ENCODE measurements at places on chromosomes 7 and 10. TPM values are rescaled to one million over a fixed set of nuclear protein-coding genes. Genes with fewer than 3 reads are reported as not detected.

GRCh38 chr7:5687936-5688630, 93.4 kb downstream of the RNF216 start:
- DNase-seq: no peak

GRCh38 chr7:37916673-37917660, at the start of gene SFRP4:
SFRP4 (minus strand) TSS chr7:37916817; CDS start chr7:37916537, 280 bp downstream.
- peak; percentile 52 for DNase-seq

- DNase-seq: no peak
Observed at GRCh38 chr10:6973899-6974298, 393.8 kb upstream of the PRKCQ start.

DNA sequence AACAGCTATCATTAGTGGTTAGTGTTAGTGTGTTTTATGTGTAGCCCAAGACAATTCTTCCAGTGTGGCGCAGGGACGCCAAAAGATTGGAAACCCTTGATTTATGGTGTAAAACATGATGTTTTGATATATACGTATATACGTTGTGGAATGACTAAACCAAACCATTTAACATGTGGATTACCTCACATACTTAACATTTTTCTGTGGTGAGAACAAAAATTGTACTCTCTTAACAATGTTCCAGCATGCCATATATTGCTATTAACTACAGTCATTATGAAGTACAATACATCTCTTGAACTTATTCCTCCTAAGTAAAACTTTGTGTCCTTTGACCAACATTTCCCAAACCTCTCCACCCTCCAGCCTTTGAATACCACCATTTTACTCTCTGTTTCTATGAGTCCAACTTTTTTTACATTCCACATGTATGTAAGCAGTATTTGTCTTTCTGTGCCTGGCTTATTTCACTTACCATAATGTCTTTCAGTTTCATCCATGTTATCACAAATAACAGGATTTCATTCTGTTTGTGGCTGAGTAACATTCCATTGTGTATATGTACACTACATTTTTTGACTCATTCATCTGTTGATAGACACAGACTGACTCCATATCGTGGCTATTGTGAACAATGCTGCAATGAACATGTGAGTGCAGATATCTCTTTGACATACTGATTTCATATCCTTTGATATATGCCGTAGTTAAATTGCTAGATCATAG, 42.2 kb upstream of the MAGI2 start:
- DNase-seq: peak; percentile 45

- DNase-seq: no peak
Observed at GRCh38 chr10:72061491-72061890, 26.9 kb downstream of the SPOCK2 start.

GRCh38 chr7:12139416-12139815, 71.7 kb upstream of the TMEM106B start:
- DNase-seq: no peak

DNA sequence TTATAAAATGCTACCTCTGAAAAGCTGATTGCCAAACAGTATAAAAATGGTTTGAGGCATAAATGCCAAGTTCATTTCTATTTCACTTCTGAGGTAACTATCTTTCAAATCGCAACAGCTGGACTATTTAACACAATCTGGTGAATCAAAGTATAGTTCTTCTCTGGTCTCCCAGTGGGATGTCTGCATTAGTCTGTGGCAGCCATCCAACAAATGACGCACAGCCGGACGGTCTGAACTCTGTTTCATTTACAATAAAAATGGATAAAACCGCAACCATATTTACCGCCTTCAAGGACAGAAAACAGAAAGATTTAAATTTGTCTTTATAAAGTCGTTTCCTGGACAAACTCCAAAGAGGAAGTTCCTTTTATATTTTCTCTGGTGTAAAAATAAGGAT, 41.9 kb downstream of the ENO4 start:
- peak; percentile 71 for DNase-seq

DNA sequence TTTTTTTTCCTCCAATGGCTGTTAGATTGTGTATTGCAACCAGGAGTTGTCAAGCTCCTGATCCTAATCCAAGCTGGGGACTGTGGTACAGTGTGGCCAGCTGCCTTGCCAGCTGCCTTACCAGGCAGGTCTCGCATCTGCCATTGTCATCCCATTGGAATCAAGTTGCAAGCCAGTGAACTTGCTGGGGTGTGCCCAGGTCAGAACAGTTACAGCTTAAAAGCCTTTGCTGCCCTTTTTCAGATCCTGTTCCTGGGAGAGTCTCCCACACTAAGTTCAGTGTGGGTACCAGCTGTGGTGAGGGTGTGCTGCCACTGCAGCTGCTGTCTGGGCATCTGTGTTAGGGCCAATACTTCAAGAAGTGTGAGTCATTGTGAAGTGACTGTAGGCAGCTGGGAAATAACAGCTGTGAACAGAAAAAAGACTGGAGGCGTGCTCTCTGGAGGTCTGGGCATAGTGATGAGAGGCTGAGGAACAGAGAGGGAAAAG, 72.8 kb downstream of the CCNY start:
- DNase-seq: no peak

DNA sequence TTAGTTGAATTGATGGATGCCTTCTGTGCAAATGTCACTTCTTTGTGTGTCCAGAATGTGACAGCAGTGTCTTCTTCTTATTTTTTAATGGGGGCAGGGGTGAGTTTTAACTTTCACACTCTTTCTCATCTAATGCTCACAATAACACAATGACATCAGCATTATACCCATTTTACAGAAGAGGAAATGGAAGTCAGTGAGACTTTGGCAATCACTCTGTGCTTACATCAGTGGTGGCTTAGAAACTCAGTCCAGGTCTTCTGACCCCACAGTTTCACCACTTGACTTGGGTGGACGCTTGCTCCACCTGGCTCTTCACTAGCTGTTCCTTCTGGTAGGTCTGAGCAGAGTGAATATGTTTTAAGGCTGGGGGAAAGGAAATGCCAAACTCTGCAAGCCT, 124.0 kb downstream of the PRKCQ start:
- no peak for DNase-seq

Gene TMEM139
- total RNA-seq: not detected

Gene NEUROD6
- not detected for total RNA-seq

Gene TSPAN15
- 6.3 TPM for total RNA-seq

Gene PAXIP1
- total RNA-seq: 9.9 TPM

Data from SJSA1 (cell line).